ENCODE measurements at places on chromosomes 6 and 20.

GRCh38 chr6:138818496-138819194 lies 22.8 kb downstream of the ECT2L start:
- no peak for DNase-seq

DNA sequence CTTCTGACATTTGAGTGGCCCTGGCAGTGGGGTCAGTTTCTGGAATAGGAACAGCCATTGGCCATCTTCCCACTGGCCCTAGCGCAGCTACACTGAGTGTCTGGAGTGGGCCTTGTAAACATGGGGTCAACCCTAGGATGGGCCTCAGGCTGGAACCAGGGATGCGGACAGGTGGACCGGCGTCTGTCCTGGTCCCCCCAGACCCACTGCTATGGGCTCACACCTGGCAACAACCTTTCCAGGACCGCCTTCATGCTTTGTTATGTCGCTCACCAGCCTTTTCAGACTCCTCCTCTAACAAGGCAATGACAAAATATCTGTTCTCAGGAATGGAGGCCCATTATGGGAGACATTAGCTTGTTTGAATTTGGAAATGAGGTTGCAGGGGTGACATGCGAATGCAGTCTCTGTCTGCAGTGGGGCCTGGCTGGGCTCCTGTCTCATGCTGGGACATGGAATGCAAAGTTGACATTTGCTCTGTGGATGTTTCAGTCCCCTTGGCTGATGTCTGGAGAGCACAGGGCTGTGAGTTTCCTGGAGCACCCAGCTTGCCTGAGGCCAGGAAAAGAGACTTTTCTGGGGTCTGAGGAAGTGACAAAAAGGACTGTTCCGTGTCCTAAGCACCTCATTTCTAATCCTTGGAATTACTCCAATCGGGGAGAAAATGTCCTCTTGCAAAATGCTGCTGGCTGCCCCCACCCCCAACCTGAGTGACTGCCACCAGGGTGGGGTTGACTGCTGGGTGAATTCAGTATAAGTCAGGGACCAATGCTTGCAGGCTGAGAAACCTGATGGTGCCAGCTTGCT lies 98.7 kb upstream of the PMEPA1 start:
- no peak for DNase-seq

DNA sequence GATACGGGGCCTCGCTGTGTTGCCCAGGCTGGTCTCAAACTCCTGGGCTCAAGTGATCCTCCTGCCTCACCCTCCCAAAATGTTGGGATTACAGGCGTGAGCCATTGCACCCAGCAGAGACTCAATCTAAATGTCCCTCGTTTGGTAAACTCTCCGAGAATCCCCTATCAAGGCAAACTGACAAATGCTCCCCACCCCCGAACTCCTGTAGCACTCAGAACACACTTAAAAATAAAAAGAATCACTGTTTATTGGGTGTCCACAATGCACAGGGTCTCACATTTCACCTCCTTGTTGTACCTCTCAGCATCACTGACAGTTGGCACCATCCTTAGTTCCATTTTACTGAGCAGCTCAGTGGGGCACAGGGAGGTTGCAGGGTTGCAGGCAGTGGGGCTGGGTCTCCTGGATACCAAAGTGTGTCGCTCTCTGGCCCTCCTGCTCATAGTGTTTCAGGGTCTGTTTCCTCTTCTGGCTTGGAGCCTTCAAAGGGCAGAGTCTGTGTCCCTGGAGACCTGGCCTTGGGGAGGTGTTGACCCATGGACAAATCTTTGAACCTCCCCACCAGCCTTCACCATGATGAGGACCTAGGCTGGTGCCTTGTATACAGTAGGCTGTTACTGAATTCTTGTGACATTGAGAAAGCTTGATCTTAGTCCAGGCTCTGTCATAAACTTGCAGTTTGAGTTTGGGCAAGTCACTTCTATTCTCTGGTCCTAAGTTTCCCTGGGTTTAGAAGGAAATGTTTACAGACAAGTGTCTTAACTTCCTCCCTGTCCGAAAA lies 8.5 kb upstream of the SRC start:
- DNase-seq, result no peak

- DNase-seq, result no peak
Observed at GRCh38 chr6:166661327-166662085, 34.5 kb upstream of the RPS6KA2 start.

DNA sequence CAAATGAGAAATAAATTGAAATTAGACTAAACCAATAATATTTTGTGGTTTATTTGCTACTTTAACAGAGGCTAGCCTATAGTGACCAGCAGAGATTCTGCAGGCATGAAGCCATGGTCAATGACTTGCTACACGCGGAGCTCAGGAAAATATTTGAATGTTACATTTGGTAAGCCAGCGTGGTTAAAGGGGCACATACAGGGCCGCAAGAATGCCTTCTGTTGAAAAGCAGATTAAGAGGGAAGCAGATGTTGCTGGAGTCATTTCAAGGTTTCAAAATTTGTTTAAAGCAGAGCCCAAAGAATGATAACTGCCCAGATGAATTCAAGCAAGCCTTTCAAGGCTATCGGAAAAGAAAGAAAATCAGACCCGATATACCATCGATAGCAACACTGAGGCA lies 294.3 kb upstream of the MAN1A1 start:
- DNase-seq, result no peak

DNA sequence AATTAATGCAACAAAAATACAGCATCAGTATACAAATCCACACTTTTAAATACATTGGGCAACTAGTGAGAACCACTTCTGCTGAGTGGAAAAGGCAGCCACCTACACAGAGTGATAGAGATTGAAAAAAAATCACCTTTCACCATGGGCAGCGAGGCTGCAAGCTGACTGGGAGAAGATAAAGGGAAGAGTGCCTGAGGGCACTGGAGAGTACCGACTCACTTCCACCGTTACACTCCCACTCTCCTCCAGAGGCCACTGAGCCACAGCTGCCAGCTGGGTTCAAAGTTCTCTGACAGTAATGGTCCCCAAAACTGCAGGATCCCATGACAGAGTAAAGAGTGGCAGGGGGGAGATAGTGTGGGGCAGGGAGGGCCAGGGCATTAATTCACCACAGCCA lies 24.1 kb downstream of the PXT1 start:
- no peak for DNase-seq

DNA sequence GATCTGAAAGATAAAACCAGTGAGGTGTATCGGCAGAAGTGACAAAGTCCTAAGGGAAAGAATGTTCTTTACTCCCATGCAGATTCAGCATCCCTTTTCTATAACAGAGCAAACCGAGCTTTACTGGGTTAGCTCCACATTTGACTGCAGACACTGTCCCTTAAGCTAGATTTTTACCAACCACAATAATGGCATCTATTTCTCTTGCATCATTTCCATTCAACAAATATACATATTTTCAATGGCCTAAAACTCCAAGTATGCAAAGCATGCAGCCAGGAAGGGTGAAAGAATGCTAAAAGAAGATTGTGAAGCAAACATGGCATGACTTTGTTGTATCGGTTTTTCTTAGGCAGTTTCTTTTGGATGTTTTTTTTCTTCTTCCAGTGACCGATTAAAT lies 255.4 kb downstream of the OGFRL1 start:
- no peak for DNase-seq

DNA sequence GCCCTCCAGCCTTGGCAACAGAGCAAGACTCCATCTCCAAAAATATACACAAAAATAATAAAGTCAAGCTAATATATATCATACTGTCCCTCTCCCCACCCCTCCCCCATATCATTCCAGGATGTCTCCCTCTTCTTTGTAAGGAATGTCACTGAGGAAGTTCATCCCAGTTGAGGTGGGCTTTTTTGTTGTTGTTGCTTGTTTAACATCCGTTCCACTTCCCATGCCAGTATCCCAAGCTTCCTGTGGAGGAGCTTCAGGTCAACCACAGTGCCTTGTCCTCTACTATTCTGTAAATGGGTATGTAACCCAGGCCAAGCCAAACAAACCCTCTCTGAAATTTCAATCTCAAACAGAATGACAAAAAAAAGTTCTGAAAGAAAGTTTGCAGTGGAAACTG lies 19.0 kb upstream of the PTPN1 start:
- no peak for DNase-seq

GRCh38 chr20:20699917-20700316 lies 12.5 kb downstream of the RALGAPA2 start:
- DNase-seq, result no peak

- DNase-seq, result no peak
Observed at GRCh38 chr20:49865559-49865958, 49.8 kb downstream of the SPATA2 start.

DNA sequence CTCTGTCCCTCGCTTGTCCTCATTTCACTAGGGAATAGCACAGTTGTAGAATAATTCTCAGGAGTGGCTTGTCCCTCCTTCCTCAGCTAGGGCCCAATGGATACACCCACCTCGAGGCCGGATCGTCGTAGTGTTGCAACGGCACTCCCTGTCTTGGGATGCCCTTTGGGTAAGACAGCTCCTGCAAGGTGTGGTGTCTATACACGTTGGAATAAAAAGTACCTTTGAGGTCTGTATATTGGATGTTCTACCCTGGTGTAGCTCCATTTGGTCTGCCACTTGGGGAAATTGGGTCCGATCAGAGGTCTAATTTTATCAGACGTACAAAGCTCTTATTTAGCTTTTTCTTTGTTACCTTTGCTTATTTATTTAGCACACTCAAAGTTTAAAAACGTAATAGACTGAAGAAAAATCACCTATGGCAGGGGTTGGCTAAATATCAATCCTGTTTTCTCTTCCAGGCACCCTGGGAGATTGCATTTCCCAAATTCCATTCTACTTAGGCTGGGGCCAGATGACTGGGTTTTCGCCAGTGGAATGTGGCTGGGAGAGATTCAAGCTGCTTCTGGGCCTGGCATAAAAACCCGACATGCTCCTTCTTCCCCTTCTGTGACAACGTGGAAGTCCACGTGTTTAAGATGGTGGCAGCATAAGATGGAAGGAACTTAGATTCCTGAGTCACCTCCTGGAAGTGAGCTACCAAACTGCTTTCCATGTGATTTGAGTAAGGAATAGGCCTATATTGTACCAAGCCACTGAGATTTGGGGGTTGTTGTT lies 82.3 kb upstream of the CD83 start:
- DNase-seq, result no peak

DNA sequence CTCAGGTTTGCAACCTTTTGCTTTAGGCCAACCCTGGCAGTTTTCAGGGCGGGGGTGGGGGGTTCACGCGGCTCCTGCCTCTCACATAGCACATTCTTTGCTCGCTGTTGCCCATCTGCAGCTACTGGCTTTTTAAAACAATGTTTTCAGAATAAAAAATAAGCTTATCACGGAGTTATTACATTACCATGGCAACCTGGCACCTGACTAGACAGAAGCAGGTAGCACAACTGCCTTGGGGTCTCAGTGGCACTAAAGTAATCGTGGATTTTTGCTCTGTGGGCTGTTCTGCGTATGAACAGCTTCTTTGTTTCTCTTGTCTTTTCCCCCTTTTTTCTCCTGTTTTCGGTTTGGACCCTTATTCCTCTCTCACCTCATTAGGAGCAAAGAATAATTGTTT lies 9.1 kb upstream of the MANBAL start:
- DNase-seq, result no peak

GRCh38 chr20:19820555-19821211 lies 62.6 kb downstream of the RIN2 start:
- no peak for DNase-seq

DNA sequence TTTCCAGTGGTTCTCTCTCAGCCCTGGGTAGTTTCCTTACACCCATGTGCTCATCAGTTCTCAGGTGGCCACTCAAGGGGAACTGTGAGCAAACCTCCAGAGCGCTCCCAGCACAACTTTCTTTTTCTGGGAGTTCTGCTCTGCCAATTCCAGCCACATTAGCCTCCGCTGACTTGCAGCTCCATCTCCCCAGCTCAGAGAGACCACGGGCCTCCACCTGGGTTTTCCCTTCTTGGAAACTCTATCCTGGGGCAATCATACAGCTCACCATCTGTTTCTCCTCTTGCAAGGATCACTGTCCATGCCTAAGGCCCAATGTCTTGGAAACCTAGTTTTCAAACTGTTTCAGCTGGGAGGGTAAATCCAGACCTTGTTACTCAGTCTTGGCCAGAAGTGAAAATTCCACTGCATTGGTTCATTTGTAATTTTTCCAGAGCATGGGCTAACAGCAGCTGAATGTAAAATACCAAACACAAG lies 129.9 kb downstream of the EYA2 start:
- DNase-seq, result no peak

DNA sequence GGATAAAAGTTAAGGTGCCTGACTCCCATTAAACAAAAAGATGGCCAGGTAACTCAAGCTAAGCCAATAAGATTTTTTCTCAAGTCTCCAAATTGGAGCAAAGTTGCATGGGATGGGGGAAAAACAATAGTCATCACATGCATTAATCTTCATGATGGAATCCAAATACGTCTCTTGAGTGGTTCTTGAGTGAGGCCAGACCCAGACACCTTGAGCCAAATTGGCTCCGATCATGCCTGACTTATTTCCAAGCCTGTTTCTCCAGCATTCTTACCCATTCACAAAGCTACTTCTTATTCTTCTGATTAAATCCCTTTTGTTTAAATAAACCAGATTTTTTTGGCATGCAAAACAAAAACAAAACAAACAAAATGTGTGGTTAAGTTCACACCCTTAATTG lies 420.3 kb upstream of the NRSN1 start:
- no peak for DNase-seq

- DNase-seq, result peak; percentile 54
Observed at GRCh38 chr6:31792761-31793171, 2.8 kb downstream of the VARS1 start.

GRCh38 chr20:8790442-8791074 lies 278.3 kb upstream of the PLCB4 start:
- no peak for DNase-seq

GRCh38 chr6:23568292-23568691 lies 557.7 kb upstream of the NRSN1 start:
- DNase-seq, result no peak

DNA sequence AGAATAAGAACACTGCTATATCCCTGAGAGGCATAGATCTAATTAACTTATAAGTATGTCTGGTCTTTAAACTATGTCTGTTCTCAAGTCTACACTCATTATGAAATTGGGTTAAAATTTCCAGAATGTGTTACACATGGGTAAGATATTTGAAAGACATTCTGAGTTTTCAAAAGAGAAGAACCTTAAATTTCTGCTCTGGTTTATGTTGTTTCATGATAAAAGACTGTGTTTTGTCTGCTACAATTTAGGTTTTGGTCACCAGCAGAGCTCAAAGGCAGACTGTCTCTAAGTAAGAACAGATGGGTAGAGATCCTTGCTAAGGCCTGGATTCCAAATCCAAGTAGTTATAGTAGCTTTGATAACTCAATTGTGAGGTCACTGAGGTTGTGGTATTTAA lies 6.0 kb downstream of the STMND1 start:
- no peak for DNase-seq

DNA sequence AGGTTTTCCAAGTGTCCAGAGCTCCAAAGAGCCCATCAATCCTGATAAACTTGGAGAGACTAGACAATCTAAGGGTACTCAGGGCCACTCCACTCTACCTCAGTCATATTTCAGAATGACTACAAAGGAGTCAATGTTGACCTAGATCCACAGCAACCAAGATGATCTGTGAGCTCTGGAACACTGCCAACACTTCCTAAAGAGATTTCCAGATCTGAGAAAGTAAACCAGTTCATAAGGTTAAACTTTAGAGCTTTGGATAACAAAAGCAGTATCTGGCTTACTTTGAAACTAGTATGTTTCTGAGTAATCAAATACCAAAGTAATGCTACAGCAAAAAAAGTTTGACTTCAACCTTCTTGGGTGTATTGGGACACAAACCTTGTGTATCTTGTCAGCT lies 122.7 kb downstream of the BTBD9 start:
- DNase-seq, result peak; percentile 24

GRCh38 chr6:166770216-166771116 lies 143.4 kb upstream of the RPS6KA2 start:
- no peak for DNase-seq

GRCh38 chr6:11146117-11146826 lies 34.7 kb upstream of the ERVFRD-1 start:
- DNase-seq, result no peak
